ENCODE measurements at places on chromosomes 7 and 10.

GRCh38 chr7:73778801-73779389, 8.8 kb upstream of the CLDN3 start:
- H3K27ac ChIP-seq, result no peak overlapping the region
- no peaks in the 10 kb centered on the region for H3K36me3 ChIP-seq
- no peaks in the 10 kb centered on the region for H3K27me3 ChIP-seq
- no peak for DNase-seq

DNA sequence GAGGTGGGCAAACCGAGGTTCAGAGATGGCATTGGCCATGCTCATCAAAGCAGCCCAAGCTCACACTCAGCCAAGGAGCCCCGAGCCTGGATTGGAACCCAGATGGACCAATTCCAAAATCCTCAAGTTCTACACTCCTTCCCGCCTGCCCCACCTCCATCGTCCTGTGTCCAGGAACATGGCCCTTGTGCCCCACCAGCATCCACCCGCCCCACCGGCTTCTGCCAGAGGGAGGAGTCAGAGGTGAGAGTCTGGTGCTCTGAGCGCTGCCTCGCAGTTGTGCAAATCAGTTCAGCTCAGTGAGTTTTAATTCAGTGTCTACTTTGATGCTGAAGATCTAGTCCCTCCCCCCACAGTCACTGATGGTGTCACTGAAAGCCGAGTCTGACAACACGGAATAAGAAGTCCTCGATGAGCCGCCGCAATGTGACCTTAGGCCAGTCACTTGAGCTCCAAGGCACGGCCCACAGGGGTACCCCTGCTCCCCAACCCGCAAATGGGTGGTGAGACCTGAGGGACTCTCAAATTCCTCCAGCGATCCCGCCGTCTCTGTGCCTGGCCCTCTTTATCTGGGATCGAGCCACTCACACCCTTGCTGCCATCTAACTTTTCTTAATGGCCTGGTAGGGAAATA, 26.3 kb downstream of the PRKAG2 start:
- H3K4me1 ChIP-seq, result no peaks in the 10 kb centered on the region
- H3K27ac ChIP-seq, result no peak overlapping the region
- H3K4me3 ChIP-seq, result no peak overlapping the region
- DNase-seq, result no peak
- H3K36me3 ChIP-seq, result no peaks in the 10 kb centered on the region

- peaks cover 15% of the 10 kb centered on the region for H3K4me1 ChIP-seq
- H3K36me3 ChIP-seq, result no peaks in the 10 kb centered on the region
- no peak within 1 kb of the TSS for H3K4me3 ChIP-seq
Measured at GRCh38 chr10:96304230-96304629, at the start of gene DNTT. TSS of gene DNTT (plus strand) at chr10:96304434. CDS start at chr10:96304498, 64 bp downstream.

- peaks cover 18% of the 10 kb centered on the region for H3K4me1 ChIP-seq
- H3K4me3 ChIP-seq, result no peak overlapping the region
- no peaks in the 10 kb centered on the region for H3K27me3 ChIP-seq
- H3K36me3 ChIP-seq, result no peaks in the 10 kb centered on the region
Measured at GRCh38 chr7:114943953-114944744, 22.3 kb downstream of the MDFIC start.

- H3K27me3 ChIP-seq, result no peaks in the 10 kb centered on the region
- H3K27ac ChIP-seq, result no peak overlapping the region
- no peaks in the 10 kb centered on the region for H3K4me1 ChIP-seq
- H3K4me3 ChIP-seq, result no peak overlapping the region
- H3K36me3 ChIP-seq, result no peaks in the 10 kb centered on the region
Measured at GRCh38 chr7:45677311-45677900, 103.2 kb downstream of the ADCY1 start.

DNA sequence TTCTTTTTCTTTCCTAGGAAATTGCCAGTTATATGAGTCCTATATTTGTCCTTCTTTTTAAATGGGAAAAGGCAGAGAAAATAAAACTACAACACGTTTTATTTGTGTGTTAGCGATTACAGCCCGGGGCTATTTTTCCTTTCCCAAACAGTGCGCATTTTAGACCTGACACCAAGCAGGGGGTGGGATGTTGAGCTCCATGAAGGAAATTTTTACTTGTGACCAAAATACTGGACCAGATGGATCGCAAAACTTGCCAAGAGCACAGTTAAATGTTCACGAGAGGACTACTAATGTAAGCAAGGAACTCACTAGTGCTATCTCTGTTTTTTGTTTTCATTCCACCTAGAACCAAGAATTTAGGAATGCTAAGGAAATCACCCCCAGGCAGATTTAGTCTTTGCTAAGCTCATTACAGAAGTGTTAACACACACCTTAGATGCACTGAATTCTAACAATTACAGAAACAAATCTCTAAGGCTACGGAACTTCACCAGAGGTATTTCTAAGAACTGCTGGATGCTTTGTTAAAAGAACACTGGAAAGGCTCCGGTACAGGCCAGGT, 114.8 kb downstream of the JAZF1 start:
- no peaks in the 10 kb centered on the region for H3K27me3 ChIP-seq
- no peak overlapping the region for H3K4me3 ChIP-seq
- DNase-seq, result peak; percentile 30

DNA sequence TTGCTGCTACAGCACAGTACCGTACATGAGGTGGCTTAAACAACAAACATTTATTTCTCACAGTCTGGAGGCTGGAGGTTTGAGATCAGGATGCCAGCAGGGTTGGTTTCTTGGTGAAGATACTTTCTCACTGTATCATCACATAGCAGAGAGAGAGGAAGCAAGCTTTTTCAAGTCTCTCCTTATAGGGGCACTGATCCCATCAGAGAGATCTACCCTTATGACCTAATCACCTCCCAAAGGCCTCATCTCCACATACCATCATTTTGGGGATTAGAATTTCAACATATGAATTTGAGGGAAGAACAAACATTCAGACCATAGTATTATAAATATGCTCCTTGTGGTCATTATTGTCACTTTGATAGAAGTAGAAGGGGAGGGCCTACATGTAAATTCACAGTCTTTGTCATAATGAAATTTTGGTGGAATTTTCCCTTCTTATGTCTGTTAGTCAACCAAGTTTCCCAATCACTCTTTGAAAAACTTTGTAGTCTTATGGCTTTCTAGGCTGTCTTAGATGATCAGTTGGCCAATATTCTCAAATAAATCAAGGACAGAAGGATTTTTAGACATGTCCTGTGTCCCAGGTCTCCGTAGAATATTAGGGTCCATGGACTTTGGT, 606.2 kb downstream of the LRMDA start:
- H3K4me3 ChIP-seq, result no peak overlapping the region
- H3K4me1 ChIP-seq, result peaks cover 4% of the 10 kb centered on the region
- no peak for DNase-seq
- H3K27me3 ChIP-seq, result no peaks in the 10 kb centered on the region
- no peaks in the 10 kb centered on the region for H3K36me3 ChIP-seq

GRCh38 chr10:114256822-114257221, 17.8 kb downstream of the VWA2 start:
- no peak for DNase-seq
- H3K36me3 ChIP-seq, result no peaks in the 10 kb centered on the region
- no peak overlapping the region for H3K27ac ChIP-seq
- peaks cover 6% of the 10 kb centered on the region for H3K4me1 ChIP-seq

Data from GM23338 (cell line).